ENCODE measurements at places on chromosomes 11 and 22.

GRCh38 chr11:77580712-77581337 lies 8.9 kb upstream of the AQP11 start:
- DNase-seq = no peak

- DNase-seq = no peak
Observed at GRCh38 chr11:126655807-126656128, 300.3 kb downstream of the ST3GAL4 start.

- no peak for DNase-seq
Observed at GRCh38 chr11:129314371-129314770, 61.3 kb upstream of the BARX2 start.

GRCh38 chr11:71538666-71538990 lies 803 bp downstream of the KRTAP5-8 start:
- no peak for DNase-seq

- DNase-seq = no peak
Observed at GRCh38 chr11:78161962-78162371, 22.5 kb upstream of the ALG8 start.

- DNase-seq = no peak
Observed at GRCh38 chr11:66619080-66619554, 2.7 kb downstream of the RBM14 start.

- no peak for DNase-seq
Observed at GRCh38 chr22:29315286-29316140, at the start of gene RASL10A. Gene RASL10A, minus strand, starts transcription at chr22:29315697. Its CDS starts 451 bp downstream, at chr22:29315246.

- no peak for DNase-seq
Observed at GRCh38 chr11:108965306-108966001, 300.6 kb downstream of the DDX10 start.

GRCh38 chr11:131483877-131484276 lies 113.5 kb downstream of the NTM start:
- no peak for DNase-seq

GRCh38 chr11:110883256-110883655 lies 171.0 kb upstream of the ARHGAP20 start:
- no peak for DNase-seq

GRCh38 chr11:19994672-19995071 lies 165.6 kb downstream of the DBX1 start:
- no peak for DNase-seq

DNA sequence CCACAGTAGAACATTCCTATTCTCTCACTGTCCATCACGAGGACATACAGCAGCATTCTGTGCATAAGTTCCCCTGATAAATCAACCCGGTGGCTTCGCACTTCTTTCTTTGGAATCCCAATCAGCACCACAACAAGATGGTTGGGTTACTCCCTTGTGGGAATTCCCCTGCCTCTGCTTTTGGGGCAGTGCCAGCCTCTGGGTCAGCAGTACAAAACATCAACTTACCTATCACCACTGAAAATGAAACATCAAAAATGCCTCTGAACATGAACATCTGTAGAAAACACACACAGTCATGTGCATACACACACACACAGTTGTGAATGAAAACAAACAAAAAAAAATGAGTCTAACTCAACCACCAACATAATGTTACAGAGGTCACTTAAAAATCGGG lies 79.3 kb downstream of the KCNA4 start:
- DNase-seq = no peak

DNA sequence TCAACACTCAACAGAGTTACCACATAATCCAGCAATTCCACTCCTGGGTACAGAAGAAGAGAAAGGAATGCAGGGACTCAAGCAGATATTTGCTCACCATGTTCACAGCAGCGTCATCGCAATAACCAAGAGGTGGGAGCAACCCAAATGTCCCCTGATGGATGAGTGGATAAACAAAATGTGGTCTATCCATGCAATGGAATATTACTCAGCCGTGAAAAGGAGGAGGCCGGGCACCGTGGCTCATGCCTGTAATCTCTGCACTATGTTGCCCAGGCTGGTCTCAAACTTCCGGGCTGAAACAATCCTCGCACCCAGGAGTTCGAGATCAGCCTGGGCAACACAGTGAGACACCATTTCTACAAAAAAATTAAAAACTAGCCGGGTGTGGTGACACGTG lies 131.7 kb downstream of the CTTN start:
- no peak for DNase-seq

DNA sequence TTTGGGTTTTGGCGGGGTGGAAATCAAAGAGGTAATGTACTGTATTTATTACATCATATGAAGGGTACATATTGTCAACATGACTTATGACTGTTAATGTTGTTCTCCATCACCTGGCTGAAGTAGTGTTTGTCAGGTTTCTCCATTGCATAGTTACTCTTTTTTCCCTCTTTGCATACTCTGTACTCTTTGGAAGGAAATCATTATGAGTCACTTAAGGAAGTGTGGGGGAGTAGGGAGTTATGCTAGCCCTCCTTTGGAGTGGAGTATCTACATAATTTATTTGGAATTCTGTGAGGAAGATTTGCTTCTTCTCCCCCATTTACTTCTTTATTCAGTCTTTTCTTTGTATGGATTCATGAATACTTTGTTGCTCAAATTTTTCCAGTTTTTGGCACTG lies 3.6 kb upstream of the PGR start:
- no peak for DNase-seq

DNA sequence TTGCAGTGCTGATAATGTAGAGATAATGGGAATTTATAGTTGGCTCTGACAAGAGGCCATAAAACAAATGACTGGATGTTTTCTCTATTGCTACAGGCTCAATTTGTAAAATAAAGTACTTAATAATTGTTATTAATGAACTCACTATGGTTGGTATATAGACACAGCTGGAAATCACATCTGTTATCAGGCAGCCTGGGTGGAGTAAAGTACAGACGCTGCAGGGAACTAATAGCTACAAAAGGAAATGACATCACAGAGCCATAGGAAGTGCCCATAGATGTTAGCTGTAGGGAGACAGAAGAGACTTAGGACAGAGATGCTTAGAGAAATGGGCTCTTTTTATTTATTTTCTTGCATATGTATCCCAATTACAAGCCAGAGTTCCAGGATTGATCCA lies 81.0 kb upstream of the SNX19 start:
- no peak for DNase-seq
